Urinary bladder (tissue), 4 donors: ENCODE measurements at places on chromosomes 5 and 9.
A peak's percentile ranks its signal among the peaks of the same experiment; 100 is the strongest.

- no peak for DNase-seq
Measured at GRCh38 chr5:31273161-31273560, 79.7 kb downstream of the CDH6 start.

GRCh38 chr5:171755354-171755821 lies 30.2 kb upstream of the SMIM23 start:
- no peak for DNase-seq

DNA sequence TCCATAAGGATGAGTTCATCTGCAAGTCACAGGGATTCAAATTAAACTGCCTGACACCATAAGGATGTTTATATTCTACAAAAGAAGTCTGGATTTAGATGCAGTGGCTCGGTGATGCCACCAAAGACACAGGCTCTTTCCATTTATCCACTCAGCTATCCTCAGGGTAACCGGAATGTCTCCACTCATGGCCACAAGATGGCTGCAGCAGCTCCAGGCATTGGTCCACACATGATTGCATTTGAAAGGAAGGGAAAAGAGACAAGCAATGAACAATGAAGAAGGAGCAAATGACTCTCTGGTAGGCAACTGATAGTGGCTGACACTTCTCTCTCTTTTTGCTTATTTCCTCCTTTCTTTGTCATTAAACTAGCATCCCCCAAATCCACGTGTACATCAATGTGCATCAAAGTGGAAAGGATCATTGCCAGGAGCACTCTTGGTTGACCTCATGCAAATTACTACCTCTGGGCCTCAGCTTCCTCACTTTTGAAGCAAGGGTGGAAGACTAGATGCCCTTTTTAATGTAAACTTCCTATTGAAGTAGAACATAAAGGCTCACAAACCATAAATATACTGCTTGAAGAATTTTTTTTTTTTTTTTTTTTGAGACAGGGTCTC lies 7.2 kb upstream of the SNX30 start:
- DNase-seq = no peak

DNA sequence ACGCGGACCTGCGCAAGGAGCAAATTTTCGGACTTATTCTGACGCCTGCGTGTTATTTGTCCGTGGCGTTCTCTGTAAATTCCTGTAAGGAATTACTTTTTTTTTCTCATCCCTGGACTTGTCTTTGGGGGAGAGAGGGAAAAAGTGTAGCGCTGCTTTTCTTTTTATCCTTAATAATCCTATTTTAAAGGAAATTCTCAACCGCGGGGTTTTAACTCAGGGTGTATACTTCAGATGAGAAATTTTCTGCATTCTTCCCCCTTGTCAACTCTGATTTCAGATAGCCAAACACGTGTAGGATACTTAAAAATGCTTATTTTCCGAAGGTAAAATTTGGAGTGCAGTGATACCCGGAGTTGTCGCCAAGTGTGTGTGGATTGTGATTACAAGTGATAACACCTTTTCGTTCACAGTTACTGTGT lies 853 bp downstream of the DCP2 start:
- no peak for DNase-seq

GRCh38 chr5:76083555-76084495 lies 642 bp downstream of the SV2C start:
- no peak for DNase-seq

DNA sequence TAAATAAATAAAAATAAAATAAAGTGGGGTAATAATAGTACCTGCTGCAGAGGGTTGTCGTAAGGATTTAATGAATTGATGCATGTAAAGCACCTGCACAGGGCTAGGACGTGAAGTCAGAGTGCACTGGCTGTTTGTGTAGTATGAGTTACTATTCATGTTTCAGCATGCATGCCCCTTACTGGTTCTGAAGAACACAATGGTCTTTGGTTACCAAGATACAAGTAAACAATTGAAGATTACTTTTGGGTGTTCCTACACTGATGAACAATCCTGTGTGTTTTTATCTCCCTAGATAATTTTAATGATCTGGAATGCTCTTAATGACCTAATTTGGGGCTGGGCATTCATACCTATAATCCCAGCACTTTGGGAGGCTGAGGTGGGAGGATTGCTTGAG lies 23.2 kb upstream of the PRRC2B start:
- DNase-seq = peak; percentile 26

GRCh38 chr5:87541676-87542075 lies 128.9 kb upstream of the CCNH start:
- DNase-seq = no peak

GRCh38 chr5:6503342-6503741 lies 54.7 kb downstream of the UBE2QL1 start:
- DNase-seq = no peak

- no peak for DNase-seq
Measured at GRCh38 chr5:819078-819477, 31.7 kb downstream of the ZDHHC11 start.

GRCh38 chr9:81984928-81985327 lies 3.6 kb upstream of the SPATA31D1 start:
- DNase-seq = no peak

DNA sequence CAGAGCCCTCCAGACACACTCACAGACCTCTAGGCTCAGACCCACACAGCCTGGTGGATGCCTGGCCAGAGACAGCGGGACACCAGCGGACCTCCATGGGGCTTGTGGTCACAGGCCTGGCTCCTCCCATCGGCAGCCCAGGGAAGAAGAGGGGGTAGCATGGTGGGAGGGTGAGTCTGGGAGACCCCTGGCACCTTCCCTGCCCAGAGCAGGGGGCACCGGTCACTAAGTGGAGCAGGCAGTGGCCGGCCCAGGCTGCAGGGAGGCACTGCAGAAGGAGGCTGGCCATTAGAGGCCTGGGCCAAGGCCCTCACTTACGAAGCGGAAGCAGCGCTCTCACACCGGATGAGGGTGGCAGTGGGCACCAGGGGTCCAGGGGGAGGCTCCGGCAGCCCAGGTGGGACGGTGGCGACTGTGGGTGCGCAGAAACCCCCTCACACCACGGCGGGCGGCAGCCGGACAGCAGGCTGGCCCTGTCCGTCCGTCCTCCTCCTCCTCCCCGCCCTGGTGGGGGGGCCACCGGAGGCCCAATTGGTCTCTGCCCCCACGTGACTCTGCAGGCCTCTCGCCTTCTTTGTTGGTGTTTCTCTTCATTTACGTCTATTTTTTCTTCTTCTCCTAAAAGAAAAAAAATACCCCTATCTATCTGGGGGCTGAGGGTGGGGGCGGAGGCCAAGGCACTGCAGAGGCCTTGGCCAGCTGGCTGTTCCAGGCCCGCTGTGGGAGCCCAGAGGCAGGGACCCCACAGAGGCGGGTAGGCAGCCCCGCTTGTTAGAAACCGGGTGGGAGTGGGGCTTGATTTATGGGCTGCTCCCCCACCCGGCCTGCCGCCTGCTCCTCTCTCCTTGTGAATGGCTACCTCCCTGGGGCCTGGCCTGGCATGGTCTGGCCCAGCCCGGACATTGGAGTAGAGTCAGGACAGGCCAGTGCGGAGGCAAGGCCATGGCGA lies at the start of gene NR5A1:
NR5A1 (minus strand) TSS at position 469 of the 949 bp plus-strand sequence. CDS start 4,004 bp downstream, outside the sequence.
- DNase-seq = no peak

DNA sequence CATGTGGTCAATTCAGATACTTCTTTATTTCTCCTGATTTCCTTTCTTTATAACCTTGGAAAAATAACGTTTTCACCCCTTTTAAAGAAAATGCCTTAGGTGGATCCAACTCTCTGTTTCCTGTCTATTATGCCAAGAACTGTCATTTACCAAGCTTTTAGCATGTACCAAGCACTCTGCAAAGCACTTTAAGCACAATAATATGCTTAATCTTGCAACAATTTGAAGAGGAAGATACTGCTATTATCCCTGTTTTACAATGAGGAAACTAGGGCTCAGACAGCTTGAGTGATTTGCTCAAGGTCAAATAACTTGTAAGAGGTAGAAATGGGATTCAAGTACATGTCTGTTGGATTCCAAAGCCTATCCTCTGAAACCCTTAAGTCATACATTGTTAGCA lies 224.8 kb upstream of the IL12B start:
- no peak for DNase-seq

GRCh38 chr5:150588596-150588890 lies 51.9 kb upstream of the SYNPO start:
- DNase-seq = no peak

- no peak for DNase-seq
Measured at GRCh38 chr9:86752733-86753132, 194.6 kb downstream of the GAS1 start.

DNA sequence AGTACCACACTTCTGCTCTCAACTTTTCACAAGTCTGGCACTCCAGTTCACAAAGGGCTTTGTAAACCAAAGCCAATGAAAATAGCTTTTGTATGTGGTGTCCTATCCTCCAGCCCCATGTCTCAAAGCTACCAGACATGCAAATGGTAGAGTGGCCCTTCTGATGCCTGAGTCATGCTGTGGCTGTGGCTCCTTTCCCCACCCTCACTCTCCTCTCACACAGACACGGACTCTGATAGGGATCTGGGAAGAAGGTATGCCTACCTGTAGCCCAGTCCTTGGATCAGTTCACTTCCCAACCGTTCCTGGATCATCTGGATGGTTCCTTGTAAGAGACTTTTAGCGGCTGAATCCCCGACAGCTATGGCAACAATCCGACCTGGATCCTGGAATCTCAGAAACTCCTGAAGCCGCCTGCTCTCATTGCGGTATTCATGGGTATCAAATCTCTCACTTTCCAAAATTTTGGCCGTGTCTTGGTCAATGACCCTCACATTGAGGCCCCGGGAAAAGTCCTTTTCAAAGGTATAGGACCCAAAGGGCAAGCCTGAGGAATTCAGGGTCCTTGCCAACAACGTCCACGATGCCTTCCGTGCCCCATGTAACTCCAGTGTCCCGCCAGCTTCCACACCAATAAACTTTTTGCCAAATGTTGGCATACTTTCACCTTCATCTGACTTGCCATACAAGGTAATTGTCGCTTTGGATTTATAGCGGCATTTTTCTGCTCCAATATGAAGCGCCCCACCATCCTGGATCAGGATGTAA lies 23.4 kb downstream of the CEMIP2 start:
- no peak for DNase-seq

GRCh38 chr9:91496351-91496750 lies 72.7 kb upstream of the NFIL3 start:
- DNase-seq = no peak

GRCh38 chr9:35690294-35690613 lies 529 bp upstream of the TPM2 start:
- no peak for DNase-seq

- DNase-seq = no peak
Measured at GRCh38 chr9:68522954-68523353, 17.7 kb downstream of the TMEM252 start.

DNA sequence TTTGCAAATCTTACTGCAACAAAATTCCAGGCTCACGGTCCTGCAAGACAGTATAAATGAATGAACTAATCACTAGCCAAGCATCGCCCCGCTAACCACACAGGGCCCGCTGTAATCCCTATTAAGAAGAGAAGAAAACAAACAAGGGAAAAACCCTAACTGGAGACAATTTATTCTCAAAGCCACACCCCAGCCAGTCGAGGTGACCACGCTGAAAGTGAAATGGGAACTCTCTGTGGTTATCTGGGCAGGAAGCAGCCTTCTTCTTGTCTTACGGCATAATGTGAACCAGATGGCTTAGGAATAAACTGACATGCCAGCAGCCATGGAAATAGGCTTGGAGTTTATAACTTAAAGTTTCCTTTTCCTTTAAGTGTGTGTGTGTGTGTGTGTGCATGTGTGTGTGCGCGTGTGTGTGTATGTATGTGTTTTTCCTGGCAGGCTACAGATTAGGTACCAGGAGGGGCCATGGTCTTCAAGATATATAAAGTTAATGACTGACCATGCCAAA lies 120.2 kb downstream of the SEMA6A start:
- peak; percentile 39 for DNase-seq

GRCh38 chr9:88628811-88629210 lies 93.8 kb downstream of the NXNL2 start:
- DNase-seq = no peak

DNA sequence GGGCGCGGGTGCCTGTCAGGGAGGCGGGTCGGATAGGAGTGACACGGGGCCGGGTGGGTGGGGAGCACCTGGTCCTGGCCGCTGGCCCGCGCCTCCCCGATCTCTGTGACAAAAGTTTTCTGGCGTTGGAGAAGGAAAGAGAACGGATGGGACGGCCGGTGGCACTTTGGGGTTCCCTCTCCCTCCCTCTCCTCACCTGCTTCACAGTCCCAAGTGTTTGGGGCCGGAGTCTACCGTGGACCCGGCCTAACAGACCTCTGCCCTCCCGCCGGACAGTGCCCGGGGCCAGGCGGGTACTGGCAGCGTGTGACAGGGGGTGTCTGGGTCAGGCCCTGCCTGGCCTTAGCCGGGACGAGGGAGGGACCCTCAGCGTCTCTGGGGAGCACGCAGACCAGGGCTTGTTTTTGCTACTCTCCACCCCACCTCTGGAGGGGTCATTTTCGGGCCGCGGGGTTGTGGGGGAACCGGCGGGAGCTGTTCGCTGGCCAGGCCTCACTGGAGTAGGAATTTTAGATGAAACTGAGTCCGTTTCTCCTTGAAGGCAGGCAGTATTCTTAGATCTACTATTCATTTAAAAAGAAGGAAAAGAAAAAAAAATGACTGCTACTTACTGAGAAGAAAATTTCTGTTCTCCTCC lies 1.7 kb downstream of the PRDM6 start:
- no peak for DNase-seq

GRCh38 chr9:9108641-9109040 lies 1309.1 kb upstream of the DMAC1 start:
- DNase-seq = no peak

DNA sequence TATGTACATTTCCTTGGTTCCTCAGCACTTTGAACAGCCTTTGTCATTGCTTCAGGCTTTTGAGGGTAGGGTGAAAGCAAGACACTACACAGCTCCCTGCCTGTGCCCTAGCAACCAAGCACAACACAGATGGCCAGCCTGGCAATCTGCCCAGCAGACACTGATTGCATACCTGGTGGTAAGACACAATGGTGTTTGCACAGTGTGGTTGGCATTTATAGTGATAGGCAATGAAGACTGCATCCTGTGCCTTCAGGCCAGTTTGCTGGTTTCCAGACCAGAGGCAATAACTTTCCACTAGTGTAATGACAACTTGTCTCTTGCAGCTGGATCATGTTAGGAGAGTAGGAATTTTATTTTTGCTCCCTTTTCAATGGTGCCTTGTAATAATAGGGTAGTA lies 144.5 kb upstream of the TNC start:
- DNase-seq = peak; percentile 83

- no peak for DNase-seq
Measured at GRCh38 chr5:1776831-1777230, 22.8 kb downstream of the MRPL36 start.

DNA sequence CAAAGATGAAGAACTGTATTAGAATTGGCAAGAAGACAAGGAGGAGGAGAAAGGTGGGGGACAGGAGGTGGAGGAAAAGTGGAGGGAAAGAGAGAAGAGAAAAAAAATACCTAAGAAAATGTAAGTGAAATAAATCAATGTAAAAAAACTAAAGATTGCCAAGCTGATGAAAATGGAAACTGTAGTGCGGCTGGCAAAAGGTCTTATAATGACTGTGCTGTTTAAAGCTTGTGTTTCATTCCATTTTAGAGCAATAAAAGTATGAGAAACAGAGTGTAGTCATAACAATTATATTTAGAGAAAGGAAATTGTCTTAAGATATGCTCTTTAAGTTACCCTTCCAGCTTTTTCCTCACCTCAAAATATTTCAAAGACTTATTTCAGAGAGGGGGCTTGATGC lies 670.5 kb upstream of the SEMA6A start:
- no peak for DNase-seq

GRCh38 chr9:86282979-86283535 lies 719 bp upstream of the ISCA1 start:
- peak; percentile 21 for DNase-seq
